Cardiac atrium fibroblast (primary cell): ENCODE measurements at places on chromosomes 16 and 17. TPM values are rescaled to one million over a fixed set of nuclear protein-coding genes. Genes with fewer than 3 reads are reported as not detected.

Gene HYDIN
- total RNA-seq, result 0.16 and 0.18 TPM in 2 replicates

Gene CHST4
- total RNA-seq, result not detected in 2 replicates

Gene JPT1
- total RNA-seq, result 100 and 157 TPM in 2 replicates

Gene SLC16A3
- 600 and 632 TPM in 2 replicates for total RNA-seq

Gene TBC1D3I
- 0.32 TPM in 1 of 2 replicates, not detected in the other for total RNA-seq

Gene CYB5D1
- total RNA-seq, result 7.6 and 8.1 TPM in 2 replicates
